Hematopoietic multipotent progenitor cell treated with erythropoietin and hydrocortisone succinate and interleukin-3 and kit ligand, for 15 days (in vitro differentiated cells): ENCODE measurements at places on chromosomes 5 and 9.

DNA sequence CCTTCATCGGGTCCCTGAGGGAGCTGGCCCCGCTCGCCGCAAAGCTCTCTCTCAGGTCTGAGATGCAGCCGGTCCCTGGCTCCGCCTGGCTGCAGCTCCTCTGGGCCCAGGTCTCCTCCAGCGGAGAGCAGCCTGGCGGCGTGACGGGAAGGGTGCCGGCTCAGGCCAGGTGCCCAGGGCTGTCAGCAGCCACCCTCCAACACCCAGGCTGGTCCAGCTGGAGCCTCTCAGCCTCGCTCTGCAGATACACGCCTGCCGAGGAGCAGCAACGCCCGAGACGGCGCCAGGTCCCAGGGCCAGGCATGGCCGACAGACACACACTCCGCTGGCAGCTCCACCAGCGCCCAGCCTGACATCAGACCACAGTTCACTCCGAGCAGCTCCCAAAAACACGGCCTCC is 25.6 kb downstream of the FAM163B start:
- no peak for DNase-seq

- peak; percentile 73 for DNase-seq
Measured at GRCh38 chr9:109098171-109098959, 21.4 kb downstream of the TMEM245 start.

GRCh38 chr5:128920345-128921215 is 44.7 kb upstream of the SLC27A6 start:
- DNase-seq: no peak

GRCh38 chr5:166910995-166911394 is 1380.5 kb upstream of the WWC1 start:
- no peak for DNase-seq

DNA sequence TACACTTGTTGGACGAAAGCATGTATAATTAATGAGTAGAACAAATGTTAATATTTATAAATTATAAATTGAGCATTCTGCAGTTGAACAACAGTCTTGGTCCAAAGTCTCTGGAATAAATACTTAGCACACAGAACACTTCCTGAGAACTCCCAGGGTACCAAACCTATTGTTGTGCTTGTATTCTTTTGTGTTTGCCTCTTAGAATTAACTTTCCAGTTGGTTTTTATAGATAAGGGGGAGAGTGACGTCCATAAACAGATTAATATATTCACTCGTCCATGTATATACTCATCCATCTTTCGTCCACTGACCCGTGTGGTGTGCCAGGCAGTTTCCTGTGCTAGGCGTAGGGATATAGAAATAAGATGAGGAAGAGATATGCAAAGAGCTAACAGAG is 62.3 kb upstream of the TGFBR1 start:
- DNase-seq: no peak

GRCh38 chr5:127565586-127566270 is 48.3 kb downstream of the PRRC1 start:
- no peak for DNase-seq

DNA sequence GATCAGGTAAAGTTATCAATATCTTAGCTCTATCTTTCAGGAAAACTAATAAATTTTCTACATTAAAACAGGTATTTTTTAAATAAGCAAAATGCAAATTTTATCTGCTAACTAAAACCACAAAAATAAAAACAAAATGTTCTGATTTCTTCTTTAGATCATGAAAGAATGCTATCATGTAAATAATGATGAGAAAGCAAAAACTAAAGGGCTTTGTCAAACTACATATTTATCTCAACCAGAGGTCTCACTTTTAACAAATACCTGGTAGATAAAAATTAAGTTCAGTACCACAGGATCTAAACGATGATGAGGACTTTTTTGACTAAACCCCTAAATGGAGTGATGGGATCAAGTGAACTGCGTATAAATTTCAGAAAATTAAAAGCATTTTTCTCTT is 50.5 kb downstream of the MLANA start:
- DNase-seq: no peak

GRCh38 chr9:94782355-94783101 is 56.0 kb downstream of the AOPEP start:
- DNase-seq: no peak

DNA sequence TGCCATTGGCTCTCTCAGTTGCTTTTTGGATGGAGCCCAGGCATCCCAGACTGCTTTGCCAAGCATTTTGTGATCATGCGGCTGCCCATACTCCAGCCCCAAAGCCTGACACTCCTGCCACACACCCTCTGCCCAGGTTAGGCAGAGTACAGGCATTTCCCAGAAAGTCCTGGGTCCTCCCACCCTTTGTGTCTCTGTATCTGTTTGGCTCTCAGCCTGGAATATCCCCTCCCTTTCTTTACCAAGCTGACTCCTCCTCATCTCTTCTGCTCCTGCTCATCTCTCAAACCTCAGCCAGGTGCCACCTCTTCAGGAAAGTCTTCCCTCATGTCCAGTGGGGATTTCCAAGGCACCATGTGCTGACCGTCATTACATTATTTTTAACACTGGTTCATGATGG is 14.3 kb upstream of the SH3RF2 start:
- DNase-seq: no peak

GRCh38 chr9:98401140-98402018 is 145.9 kb upstream of the TBC1D2 start:
- DNase-seq: no peak

DNA sequence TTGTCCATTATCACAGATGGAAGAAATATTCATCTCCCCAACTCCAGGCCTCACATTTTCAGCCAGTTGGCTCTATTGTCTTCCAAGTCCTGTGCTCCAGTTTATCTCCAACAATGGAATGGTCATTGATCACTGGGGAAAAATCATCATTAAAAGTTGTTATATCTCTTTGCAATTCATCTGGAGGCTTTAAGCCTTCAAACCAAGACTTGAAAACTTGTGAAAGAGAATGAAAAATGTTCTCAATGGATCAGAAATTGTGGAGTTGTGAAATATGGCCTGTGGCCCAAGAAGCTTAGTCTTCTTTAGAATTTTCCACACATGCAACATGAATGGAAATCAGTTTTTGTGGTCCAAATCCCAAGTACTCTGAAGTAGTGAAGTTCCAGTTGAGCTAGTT is 569.6 kb downstream of the EBF1 start:
- DNase-seq: no peak

DNA sequence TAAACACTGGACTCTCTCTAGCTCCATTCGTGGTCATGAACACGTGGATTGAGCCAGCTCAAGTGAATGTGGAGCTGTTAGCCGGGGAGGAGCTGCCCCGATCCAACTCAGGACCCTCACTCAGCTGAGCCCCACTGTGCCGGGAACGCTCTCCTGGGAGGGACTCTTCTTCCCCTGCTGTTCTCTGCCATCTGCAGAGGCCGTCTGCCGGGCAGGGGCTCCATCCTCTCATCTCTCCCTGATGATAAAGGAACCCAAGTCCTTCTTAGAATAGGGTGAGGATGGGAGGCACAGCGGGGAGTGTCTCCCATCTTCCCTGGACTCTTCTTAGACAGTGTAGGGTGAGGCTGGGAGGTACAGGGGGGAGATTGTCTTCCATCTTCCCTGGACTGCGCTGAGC is 120.5 kb upstream of the IRX4 start:
- no peak for DNase-seq

GRCh38 chr5:13251623-13252376 is 692.7 kb downstream of the DNAH5 start:
- no peak for DNase-seq

- no peak for DNase-seq
Measured at GRCh38 chr5:32621256-32621655, 35.9 kb downstream of the SUB1 start.

- no peak for DNase-seq
Measured at GRCh38 chr5:179876610-179876952, 18.0 kb upstream of the MRNIP start.

- DNase-seq: no peak
Measured at GRCh38 chr9:133203506-133204075, 5.5 kb downstream of the OBP2B start.

DNA sequence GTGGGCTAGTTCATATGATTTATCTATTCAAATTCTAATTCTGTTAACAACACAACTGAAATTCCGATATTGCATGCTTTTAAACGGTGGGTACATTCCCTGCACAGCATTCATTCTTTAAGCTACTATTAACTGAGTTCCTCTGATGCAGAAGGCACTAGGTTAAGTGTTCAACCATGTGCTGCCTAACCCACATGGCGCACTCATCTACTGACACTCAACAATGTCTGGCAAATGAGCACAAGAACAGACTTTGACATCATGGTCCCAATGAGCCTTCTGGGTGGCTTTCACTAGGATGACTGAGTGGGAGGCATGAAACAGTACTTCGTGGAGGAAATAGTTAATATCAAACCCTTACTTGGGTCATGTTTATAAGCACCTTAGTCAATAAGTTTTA is 10.2 kb downstream of the NREP start:
- no peak for DNase-seq

DNA sequence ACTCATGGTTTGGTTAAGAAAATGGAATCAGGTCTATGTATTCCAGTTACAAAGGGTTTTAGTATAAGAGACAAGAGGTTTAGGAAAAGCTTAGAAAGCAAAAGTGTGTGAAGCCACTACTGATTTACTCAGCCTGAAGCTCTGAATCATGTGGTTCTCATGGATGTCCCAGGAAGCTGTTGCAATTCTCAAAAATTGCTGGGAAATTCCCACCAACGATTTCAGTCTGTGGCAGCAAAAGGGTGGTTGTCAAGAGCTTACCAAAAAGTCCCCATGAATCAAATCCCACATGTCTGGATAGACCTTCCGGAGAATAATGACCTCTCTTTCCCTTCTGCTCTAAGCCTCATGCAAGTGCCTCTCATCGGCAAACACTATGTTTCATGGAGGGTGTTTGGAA is 929.9 kb downstream of the TLE4 start:
- no peak for DNase-seq

- peak; percentile 35 for DNase-seq
Measured at GRCh38 chr5:181173027-181173419, 25.6 kb downstream of the OR2V2 start.

DNA sequence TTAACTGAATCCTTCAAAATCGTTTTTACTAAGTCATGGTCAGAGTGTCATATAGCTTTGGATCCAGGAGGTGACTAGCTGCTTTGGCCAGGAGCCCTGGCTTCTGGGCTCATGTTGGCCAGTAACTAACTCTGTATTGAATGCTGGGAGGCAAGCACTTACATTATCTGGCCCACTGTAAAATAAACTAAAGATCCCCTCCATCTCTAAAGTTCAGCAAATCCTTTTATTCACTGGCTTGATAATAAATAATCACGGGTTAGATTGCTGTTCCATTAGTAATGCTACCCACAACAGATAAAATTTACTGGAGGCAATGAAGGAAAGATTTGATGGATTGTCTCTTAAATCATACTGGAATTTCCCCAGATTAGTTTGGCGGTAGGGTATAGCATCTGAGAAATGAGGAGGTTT is 382.2 kb upstream of the TLE4 start:
- no peak for DNase-seq

GRCh38 chr5:162392336-162392735 is 324.8 kb downstream of the GABRG2 start:
- DNase-seq: no peak

GRCh38 chr5:154234551-154234950 is 44.0 kb downstream of the GALNT10 start:
- DNase-seq: peak; percentile 19

- DNase-seq: no peak
Measured at GRCh38 chr5:151925340-151925739, 689 bp upstream of the GLRA1 start.

DNA sequence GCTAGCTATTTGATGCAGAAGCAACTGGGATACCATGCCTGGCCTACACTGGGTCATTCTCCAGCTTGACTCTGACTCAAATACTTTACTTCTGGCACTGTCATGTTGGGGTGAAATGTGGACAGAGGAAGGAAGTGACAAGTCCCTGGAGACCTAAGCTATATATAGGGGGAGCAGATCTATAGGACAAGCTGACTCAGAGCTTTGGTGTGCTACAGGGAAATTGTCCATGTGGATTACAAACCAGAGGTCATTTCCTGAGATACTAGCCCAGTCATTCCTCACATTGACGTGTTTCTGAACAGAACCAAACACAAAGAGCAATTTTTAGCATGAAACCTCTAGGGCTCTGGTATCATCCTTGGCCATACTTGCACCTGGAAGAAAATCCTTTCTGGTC is 531.6 kb upstream of the CLINT1 start:
- DNase-seq: no peak

DNA sequence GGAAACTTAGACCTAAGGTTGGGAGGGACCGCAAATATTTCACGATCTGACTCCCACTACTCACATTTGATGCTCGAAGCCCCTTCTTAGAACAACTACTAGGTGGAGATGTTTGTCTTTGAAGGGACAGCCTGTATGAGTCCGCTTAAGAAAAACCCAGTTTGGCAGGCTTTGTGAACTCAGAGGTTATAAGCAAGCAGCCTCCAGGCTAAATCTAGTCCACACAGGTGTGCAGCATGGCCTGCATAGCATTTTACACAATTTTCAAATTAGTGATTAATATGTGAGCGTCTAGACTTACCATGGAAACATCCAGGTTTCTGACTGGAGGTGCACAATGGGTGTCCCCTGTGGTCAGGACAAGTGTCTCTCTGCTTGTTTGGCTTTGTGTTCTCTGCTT is 127.1 kb downstream of the KIF4B start:
- no peak for DNase-seq

GRCh38 chr5:41009232-41009631 is 61.9 kb downstream of the MROH2B start:
- DNase-seq: no peak

- no peak for DNase-seq
Measured at GRCh38 chr9:132244582-132245455, 83.0 kb downstream of the NTNG2 start.
